T47D (cell line): ENCODE measurements at places on chromosomes 4 and X.

- DNase-seq: no peak
Measured at GRCh38 chr4:40228497-40229365, 31.9 kb downstream of the RHOH start.

DNA sequence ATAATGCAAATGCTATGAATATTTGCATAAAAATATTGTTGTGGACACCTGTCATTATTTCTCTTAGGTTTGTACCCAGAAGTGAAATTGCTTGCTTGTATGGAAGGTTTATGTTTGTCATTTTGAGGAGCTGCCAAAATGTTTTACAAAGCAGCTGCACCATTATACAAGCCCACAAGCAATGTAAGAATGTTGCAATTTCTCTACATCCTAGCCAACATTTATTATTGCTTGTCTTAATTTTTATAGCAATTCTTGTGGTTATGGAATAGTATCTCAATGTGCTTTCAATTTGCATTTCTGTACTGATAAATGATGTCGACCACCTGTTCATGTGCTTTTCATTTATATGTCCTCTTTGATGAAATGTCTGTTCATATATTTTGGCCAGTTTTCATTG lies 18.7 kb upstream of the RBMX start:
- no peak for DNase-seq

DNA sequence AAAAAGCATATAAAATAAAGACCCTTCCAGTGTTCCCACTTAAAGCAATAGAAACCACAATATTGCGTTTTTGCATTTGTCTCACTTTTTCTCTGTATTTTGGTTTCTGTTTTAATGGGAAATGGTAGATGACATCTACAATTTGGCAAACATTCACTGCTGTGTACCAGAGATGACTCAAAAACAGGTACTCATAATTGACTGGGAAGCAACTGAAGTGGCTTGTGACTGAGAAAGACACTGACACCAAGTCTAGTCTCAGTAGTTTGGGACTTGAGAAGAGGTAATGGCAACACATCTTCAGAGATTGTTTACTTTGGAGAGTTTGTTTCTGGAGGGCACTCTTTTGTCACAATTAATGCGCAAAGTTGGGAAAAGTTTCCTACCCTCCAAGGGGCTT lies 42.0 kb downstream of the AREG start:
- DNase-seq: no peak

DNA sequence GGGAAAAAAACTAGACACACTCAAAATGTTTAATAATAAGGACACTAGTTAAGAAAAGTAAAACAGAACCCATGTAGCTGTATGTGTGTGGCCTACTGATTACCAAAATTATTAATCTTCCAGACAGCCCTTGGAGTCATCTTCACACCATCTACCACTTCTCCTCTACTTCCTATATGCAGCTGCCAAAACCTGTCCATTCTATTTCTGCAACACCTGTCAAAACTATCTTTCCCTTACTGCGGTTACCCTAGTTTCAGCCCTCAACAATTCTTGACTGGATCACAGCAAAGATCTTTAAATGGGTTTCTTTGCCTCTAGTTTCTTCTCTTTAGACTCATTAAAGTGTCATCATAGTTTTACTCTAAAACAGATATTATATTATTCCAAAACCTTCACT lies 72.6 kb downstream of the GPR82 start:
- no peak for DNase-seq

DNA sequence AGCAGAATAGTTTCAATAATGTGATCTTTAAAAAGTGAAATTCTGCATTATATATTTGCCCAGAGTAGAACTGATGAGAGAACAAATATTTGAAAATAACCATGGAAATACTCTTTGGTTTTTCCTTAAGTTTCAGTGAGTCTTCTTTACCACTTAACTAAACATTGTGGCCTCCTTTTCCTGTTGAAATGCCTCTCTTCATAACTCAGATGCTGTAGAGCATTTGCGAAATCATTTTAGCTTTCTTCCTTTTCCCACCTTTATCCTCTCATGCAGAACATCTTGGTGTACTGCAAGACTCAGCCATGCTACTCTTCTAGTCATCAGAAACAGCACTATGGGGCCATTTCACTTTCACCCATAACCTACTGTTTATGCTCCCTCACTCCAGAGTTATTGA lies 48.2 kb downstream of the CASK start:
- no peak for DNase-seq

GRCh38 chr4:4980621-4981230 lies 38.5 kb downstream of the CYTL1 start:
- DNase-seq: no peak

DNA sequence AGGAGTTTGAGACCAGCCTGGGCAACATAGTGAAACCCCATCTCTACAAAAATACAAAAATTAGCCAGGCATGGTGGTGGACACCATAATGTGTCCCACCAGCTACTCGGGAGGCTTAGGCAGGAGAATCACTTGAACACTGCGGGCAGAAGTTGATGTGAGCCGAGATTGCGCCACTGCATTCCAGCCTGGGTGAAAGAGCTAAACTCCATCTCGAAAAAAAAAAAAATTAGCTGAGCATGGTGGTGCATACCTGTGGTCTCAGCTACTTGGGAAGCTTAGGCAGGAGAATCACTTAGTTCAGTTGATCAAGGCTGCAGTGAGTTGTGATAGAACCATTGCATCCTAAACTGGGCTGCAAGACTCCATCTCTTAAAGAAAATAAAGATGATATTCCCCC lies 91.2 kb downstream of the PLS3 start:
- DNase-seq: no peak

GRCh38 chr4:180100433-180101344 lies 2142.5 kb upstream of the TENM3 start:
- DNase-seq: no peak

DNA sequence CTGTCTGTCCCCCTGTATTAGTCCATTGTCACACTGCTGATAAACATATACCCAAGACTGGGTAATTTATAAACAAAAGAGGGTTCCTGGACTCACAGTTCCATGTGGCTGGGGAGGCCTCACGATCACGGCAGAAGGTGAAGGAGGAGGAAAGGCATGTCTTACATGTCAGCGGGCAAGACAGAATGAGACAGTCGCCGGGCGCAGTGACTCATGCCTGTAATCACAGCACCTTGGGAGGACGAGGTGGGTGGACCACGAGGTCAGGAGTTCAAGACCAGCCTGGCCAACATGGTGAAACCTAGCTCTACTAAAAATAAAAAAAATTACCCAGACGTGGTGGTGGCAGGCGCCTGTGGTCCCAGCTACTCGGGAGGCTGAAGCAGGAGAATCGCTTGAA lies 24.7 kb downstream of the IL3RA start:
- no peak for DNase-seq

DNA sequence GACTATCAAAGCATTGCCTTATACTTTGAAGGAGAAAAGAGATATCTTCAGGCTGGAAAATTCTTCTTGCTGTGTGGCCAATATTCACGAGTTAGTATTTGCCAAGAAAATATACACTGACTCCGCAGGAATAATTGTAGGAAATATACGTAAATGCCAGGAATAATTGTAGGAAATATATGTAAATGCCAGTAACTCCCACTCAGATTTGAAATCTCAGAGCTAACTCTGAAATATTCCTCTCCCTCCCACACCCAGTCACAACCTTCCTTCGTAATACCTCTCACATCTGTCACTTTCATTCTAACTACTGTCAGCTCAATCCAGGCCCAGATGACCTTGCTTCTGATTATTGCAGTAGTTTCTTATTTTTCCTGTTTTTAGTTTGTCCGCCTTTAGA lies 73.5 kb downstream of the WDR19 start:
- no peak for DNase-seq

- DNase-seq: no peak
Measured at GRCh38 chrX:6163721-6164120, 64.9 kb downstream of the NLGN4X start.

GRCh38 chr4:36573441-36573840 lies 292.0 kb downstream of the DTHD1 start:
- no peak for DNase-seq

DNA sequence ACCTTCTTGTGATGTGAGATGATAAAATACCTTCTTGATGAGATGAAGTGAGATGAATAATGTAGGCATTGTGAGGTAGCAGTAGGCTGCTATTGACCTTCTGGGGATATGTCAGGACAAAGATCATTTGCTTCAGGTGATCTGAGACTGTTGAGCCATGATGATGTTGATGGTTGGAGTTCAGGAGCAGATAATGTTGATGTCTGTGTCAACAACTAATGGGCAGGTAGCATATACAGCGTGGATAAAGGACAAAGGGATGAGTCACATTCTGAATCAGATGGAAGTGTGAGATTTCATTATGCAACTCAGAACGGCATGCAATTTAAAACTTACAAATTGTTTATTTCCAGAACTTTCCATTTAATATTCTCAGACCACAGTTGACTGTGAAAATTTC lies 57.3 kb downstream of the RAP1GDS1 start:
- DNase-seq: no peak

- DNase-seq: no peak
Measured at GRCh38 chr4:183544109-183544508, 39.3 kb downstream of the ING2 start.

DNA sequence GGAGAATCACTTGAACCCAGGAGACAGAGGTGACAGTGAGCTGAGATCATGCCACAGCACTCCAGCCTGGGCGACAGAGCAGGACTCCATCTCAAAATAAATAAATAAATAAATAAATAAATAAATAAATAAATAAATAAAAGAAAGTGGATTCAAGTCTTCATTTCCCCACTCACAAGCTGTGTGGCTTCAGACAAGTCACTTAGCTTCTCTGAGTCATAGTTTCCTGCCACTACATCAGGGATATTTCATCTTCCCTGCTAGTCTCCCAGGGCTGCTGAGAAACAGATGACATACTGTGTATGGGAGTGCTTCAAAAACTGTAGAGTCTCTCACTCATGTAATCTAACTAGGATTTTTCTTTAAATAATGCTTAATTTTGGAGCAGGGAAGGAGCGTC lies 37.2 kb downstream of the TBC1D9 start:
- no peak for DNase-seq

DNA sequence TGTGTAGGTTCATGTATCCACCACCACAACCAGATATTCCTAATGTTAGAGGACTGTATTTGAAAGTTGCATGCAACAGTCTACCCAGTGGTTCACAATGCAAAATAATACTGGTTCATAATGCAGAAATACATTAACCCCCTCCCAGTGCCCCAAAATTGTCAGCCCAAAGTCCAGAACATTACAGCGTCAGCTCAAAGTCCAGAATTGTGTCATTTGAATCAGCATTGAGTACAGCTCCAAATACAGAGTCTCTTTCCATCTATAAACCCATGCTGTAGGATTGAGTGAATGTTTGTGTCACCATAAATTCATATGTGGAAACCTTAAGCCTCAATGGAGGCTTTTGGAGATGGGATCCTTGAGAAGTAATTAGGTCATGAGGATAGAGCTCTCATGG lies 54.0 kb downstream of the MCUB start:
- no peak for DNase-seq

- no peak for DNase-seq
Measured at GRCh38 chrX:16319929-16320328, 152.6 kb downstream of the MAGEB17 start.

DNA sequence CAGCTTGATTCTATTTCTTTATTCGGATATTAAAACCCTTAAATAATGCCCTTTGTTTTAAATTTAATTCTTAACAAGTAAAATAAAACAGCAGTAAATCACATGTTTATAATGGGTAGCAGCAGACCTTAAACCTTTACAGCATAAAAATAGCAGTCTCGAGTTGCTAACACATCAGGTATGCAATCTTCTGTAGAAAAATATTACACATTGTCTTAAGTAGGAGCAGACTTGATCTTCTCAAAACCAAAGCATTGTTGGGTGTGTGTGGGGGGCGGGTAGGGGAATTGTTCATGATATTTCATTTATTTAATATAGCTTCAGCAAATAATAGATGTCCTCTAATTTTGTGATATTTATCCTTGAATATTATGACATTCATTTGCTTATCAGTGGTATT lies 331.4 kb downstream of the PCDH7 start:
- no peak for DNase-seq

- no peak for DNase-seq
Measured at GRCh38 chr4:134727696-134728095, 526.1 kb upstream of the PABPC4L start.
